ENCODE measurements at places on chromosomes 3 and 15. TPM values are rescaled to one million over a fixed set of nuclear protein-coding genes. Genes with fewer than 3 reads are reported as not detected.

TRIM59 gene
- total RNA-seq, result 21.5 TPM

STRA6 gene
- total RNA-seq, result 0.36 TPM

CCR3 gene
- not detected for total RNA-seq

AQP9 gene
- total RNA-seq, result under 0.01 TPM

SAMD7 gene
- not detected for total RNA-seq

EHHADH gene
- total RNA-seq, result 3.2 TPM

THOC7 gene
- 42.3 TPM for total RNA-seq

CASR gene
- total RNA-seq, result not detected

RPN1 gene
- 473 TPM for total RNA-seq

SORD gene
- 12.4 TPM for total RNA-seq

SH2D7 gene
- not detected for total RNA-seq

CLDN16 gene
- under 0.01 TPM for total RNA-seq

APBA2 gene
- 8.8 TPM for total RNA-seq

ARNT2 gene
- total RNA-seq, result 30.0 TPM

VWA5B2 gene
- total RNA-seq, result not detected

HCLS1 gene
- total RNA-seq, result 2.9 TPM

ZNF770 gene
- total RNA-seq, result 34.7 TPM
